ENCODE measurements at places on chromosomes 6 and 20. TPM values are rescaled to one million over a fixed set of nuclear protein-coding genes. Genes with fewer than 3 reads are reported as not detected.

- no peak for ATAC-seq
Observed at GRCh38 chr20:36105711-36106226, 48.8 kb upstream of the EPB41L1 start.

Gene MOG
- total RNA-seq: not detected

DNA sequence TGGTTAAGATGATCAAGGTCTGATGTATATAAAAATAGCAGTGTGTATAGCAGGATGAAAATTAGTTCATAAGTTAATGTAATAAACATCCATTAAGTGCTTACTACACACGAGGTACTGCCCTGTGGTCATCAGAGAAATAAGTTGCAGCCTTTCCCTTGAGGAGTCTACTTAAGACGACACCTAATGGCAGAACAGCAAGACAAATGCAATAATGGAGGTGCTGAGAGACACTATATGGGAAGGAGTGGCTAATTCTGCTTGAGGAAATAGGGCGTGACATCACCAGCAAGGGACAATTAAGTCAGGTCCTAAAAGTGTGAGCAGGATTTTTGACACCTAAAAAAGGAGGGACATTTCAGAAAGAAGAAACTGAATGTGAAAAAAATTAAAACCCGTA, 75.2 kb downstream of the BACH2 start:
- ATAC-seq: no peak

GRCh38 chr20:48207505-48207904, 422.2 kb upstream of the SULF2 start:
- ATAC-seq: no peak

Gene LINC00237
- total RNA-seq: not detected

DNA sequence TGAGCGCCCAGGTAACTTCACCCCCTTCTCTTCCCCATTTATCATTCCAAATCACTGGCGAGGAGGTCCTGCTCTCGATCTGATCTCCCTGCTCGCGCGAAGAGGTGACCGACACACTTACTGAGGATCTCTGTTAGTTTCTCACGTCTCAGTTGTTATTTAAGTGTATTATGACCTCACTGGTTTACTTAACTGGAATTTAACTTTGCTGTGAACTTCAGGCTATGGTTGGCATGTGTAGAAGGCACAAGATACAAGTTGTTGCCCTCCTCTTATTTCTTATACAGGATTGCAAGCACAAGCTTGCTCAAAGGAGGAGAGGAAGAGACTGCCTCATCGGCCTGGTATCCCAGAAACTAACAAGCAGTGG, 1.2 kb downstream of the RNF217 start:
- ATAC-seq: no peak

Gene ZC2HC1B
- not detected for total RNA-seq

Gene TRIM15
- total RNA-seq: not detected

Gene ANGPT4
- total RNA-seq: 0.15 TPM

Gene SLC24A3
- total RNA-seq: 6.5 TPM

DNA sequence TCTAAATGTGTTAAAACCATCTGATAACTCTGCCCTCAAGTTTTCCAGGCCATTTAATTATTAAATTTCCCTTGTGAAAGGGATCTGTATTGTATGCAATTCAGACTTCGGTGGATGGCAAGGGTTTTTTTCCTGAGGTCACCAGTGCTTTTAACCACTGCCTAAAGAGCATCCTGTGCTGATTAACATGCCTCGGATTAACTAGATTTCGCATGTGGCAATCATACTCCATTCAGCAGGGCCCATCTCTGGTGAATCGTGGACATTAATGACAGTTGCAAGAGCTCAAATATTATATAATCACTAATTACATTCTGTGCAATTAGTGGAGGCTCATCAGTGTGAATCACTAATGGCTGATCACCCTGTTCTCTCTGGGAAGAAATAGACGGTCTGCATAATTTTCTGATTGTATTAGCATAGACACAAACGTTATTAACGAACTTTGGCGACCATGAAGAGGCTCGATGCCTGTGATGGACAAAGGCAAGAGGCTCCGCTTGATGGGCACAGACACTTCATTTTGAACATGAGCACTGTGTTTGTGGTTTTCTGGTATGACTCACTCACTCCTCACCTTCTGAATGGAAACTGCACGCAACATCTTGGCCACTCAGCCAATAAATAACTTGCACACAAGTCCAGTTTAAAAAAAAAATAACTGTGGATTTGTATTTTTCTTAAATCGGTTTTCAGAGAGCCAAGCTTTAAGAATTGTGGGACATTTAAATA, 31.4 kb downstream of the LINC00237 start:
- ATAC-seq: no peak

DNA sequence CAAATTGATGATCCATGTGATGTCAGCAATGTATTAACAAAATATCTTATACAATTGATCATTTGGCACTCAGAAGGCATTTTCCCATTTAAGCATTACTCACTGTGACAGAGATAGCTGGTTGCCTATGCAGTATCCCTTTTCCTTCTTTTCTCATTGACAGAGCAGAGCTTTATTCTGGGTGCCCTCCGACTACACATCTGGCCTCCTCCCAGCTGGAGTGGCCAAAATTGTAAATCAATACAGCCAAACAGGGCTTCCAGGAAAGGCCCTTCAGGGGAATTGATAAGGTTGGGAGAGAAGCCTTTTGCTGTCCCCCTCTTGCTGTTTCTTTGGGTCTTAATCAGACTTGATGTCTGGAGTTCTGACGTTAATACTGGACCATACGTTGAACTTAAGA, 9.6 kb upstream of the BLOC1S5 start:
- no peak for ATAC-seq

DNA sequence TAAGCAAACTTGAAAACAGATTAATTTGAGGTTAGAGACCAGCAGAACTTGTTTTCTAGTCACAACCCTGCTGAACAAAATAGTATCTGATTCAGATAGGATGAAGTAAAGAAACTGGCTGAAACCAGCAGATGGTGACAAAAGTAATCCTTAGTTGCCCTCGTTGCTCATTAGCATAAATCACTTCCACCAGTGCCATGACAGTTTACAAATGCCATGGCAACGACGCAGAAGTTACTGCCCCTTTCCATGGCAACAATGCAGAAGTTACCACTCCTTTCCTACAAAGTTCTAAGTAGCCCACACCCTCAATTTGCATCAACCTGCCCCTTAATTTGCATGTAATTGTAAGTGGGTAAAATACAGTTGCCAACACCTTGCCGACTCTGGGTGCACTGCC, 23.7 kb downstream of the SNRPB start:
- no peak for ATAC-seq

Gene SOBP
- 16.2 TPM for total RNA-seq
